ENCODE measurements at places on chromosomes 11 and 22.
A peak's percentile ranks its signal among the peaks of the same experiment; 100 is the strongest.

- DNase-seq, result no peak
These were observed 49.2 kb downstream of the DBX1 start for GRCh38 chr11:20110908-20111669.

GRCh38 chr22:25380122-25380747 is 160.8 kb downstream of the CRYBB2 start:
- DNase-seq, result no peak

DNA sequence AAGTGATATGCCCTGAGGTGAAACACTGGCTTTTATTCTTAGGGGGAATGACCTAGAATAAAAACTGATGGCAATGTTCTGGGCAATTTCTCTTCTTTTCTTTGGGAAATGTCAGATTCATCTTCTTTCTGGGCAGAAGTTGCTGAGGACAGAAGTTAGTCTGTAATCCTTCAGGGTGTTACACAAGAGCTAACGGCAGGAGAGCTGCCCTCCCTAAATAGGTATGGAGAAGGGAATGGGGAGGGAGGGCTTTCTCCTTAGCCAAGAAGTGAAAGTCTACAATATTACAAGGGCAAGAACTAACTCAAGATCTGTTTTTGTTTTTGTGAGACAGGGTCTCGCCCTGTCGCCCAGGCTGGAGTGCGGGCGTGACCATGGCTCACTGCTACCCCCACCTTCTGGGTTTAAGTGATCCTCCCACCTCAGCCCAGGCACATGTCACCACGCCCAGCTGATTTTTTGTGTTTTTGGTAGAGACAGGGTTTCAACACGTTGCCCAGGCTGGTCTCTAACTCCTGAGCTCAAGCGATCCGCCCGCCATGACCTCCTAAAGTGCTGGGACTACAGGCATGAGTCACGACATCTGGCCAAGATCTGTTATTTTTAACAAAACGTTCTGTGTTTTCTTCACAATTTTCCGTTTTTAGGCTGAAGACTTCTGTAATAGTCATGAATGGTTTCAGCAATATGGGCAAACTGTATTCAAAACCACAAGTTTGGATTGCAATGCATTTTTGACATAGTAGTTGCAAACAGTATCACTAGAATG is 7.2 kb downstream of the PIWIL4 start:
- DNase-seq, result no peak

GRCh38 chr11:25163421-25163820 is 666.6 kb downstream of the LUZP2 start:
- DNase-seq, result no peak

DNA sequence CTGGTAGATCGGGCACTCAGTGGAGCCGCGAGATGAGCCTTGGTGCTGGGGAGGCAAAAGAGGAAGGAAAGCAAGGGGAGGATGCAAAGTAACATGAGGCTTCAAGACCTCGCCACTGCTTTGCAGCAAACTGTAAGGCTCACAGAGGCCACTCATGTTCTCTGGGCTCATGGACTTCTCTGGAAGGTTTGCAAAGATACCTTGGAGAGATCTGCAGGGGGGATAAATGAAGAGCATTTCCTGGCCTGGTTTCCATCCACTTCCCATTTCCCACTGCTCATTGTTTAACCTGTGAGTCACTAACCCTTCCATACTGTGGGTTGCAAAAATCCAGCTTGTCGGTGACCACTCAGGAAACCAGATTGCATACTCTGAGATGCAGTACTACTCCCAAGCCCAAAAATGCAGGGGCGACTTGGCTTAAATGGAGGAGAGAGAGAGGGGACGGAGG is 38.5 kb downstream of the OSBP2 start:
- no peak for DNase-seq

DNA sequence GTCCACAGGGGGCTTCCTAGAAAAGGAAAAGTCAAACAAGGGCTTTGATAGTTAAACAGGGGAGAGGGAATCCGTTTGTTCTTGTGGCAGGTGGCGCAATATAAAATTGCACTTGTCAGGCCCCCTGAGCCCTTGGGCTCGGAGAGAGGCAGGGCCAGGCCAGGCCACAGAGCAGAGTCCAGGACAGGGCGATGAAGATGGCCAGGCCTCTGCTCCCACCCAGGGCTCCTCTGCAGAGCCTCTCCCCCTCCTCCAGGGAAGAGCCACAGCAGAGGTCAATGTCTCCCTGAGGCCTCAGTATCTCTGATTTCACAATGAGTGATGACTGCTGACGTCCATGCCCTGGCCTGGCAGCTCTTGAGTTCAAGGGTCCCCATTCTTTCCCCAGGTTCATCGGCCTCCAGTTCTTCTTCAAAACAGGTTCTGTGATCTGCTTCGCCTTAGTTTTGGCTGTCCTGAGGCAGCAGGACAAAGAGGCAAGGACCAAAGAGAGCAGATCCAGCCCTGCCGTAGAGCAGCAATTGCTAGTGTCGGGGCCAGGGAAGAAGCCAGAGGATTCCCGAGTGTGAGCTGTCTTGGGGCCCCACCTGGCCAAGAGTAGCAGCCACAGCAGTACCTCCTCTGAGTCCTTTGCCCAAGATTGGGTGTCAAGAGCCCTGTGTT is 36.4 kb upstream of the TPBGL start:
- DNase-seq, result no peak

- DNase-seq, result no peak
These were observed 119.9 kb upstream of the RASSF10 start for GRCh38 chr11:12889243-12889642.

- no peak for DNase-seq
These were observed 17.8 kb upstream of the CCDC179 start for GRCh38 chr11:22878039-22878438.

- DNase-seq, result no peak
These were observed 10.3 kb downstream of the VPS37C start for GRCh38 chr11:61150706-61151544.

- no peak for DNase-seq
These were observed 46.5 kb upstream of the ADORA2A start for GRCh38 chr22:24380905-24381230.

GRCh38 chr11:116840746-116841296 is 3.4 kb upstream of the APOA1 start:
- DNase-seq, result no peak

GRCh38 chr11:12505183-12505582 is 127.8 kb downstream of the PARVA start:
- no peak for DNase-seq

GRCh38 chr11:64094463-64095260 is 58.9 kb downstream of the FLRT1 start:
- no peak for DNase-seq

DNA sequence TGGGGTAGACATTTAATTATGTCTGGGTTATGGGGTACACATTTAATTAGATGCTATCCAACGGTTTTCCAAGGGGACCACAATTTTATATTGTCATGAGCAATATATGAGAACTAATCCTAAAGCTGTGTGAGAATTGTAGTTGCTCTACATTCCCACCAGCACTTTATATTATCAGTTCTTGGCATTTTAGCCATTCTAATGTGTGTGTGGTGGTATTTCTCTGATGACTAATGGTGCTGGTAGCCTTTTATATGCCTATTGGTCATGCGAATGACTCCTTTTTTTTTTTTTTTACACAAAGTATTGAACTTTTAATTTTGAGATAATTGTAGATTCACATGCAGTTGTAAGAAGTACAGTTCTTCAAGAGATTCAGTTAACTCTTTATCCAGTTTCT is 26.2 kb downstream of the TMEM135 start:
- DNase-seq, result no peak

GRCh38 chr11:31045335-31045734 is 324.2 kb downstream of the DCDC1 start:
- no peak for DNase-seq

DNA sequence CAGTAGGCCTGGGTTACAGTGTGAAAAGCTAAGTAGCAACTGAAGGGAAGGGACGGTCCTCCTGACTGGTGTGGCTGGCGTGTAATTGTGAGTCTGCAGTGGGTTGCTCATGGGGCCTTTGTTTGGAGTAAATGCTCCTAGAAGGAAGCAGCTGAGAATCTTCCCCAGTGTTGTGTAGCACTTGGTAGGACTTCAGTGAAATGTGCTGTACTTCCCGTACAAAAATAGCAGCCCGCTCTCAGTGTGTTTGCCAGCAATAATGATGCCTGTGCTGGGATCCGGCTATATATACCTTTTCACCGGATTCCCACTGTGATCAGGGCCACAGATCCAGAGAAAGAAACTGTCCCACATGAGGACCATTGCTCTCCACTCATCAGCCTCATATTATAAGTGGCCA is 175.7 kb upstream of the NTM start:
- DNase-seq, result no peak

DNA sequence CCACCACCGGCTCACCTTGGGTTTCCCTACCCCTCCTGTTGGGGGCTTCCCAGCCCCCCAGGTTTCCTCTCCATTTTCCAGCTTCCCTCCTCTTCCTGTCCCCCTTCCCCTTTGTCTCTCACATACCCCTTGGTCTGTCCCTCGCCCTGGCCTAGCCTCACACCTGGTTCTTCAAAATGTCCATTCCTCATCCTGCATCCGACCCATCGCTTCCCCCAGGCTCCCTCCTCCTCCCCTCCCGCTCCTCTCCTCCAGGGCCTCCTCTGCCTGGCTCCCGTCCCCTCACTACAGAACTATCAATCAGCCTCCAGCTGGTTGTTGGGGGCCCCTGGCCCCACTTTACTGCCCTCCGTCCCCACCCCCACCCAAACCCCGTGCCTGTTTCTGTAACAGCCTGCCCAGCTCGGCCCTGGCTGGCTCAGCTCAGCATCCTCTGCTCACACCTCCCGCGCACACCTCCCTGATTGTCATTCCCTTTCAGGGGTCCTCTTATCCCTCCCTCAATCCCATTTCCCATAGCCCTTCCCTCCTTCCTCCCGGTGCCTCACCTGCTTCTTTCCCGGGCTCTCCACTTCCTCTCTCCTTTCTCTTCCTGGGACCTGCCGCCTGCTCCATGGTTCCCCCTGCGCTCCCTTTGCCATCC is 1.2 kb downstream of the CNIH2 start:
- no peak for DNase-seq

GRCh38 chr11:18088966-18089365 is 16.9 kb downstream of the SAAL1 start:
- DNase-seq, result no peak

- no peak for DNase-seq
These were observed 68.7 kb downstream of the ETS1 start for GRCh38 chr11:128518493-128519207.

GRCh38 chr11:60756307-60757032 is at the start of gene MS4A15:
TSS of gene MS4A15 (plus strand) at chr11:60756867. CDS start at chr11:60763734, 6,867 bp downstream.
- DNase-seq, result no peak

- DNase-seq, result no peak
These were observed 141.0 kb downstream of the SLC17A6 start for GRCh38 chr11:22479208-22479607.

- no peak for DNase-seq
These were observed 9.1 kb upstream of the PSMA1 start for GRCh38 chr11:14529321-14529720.

DNA sequence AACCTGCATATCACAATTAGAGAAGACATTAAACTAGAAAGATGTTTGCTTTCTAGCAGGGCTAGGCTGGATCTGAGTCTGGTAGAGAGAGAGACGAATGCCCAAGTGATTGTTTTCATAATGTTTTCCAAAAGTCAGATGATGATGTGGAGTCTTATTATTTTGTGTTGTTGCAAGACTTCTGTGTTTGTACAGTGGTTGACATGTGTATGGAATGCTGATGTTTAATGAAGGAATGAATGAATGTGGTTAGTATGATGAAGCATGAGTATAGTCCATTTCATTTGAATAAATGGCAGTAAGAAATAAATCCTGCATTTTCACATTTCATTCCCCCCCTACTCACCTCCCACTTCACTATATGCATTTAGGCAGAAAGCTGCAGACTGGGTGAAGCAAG is 69.6 kb downstream of the PPP2R1B start:
- no peak for DNase-seq

DNA sequence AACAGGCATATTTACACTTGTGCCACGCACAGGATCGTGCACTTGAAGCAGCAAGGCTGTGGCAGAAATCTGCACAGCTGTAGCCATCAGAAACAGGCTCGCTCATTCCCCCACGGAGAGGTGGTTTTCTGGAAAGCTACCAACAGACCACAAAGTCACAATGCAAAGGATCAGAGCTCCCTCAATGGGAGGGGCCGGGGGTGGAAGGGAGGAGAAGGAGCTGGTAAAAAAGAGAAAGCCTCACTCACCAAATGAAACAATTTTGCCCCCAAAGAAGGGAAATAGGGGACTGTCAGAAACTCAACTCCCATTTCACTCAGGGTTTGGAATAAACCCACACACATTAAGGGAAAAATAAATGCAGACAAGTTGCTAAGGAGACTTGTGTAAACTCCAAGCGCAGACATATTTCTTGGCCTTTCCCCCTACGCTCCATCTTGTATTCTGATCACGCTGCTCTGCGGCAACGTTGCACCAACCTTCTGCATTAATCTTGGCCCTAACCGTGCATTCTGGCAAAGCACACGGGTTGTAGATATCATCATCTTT is 43.2 kb upstream of the BLID start:
- DNase-seq, result no peak

DNA sequence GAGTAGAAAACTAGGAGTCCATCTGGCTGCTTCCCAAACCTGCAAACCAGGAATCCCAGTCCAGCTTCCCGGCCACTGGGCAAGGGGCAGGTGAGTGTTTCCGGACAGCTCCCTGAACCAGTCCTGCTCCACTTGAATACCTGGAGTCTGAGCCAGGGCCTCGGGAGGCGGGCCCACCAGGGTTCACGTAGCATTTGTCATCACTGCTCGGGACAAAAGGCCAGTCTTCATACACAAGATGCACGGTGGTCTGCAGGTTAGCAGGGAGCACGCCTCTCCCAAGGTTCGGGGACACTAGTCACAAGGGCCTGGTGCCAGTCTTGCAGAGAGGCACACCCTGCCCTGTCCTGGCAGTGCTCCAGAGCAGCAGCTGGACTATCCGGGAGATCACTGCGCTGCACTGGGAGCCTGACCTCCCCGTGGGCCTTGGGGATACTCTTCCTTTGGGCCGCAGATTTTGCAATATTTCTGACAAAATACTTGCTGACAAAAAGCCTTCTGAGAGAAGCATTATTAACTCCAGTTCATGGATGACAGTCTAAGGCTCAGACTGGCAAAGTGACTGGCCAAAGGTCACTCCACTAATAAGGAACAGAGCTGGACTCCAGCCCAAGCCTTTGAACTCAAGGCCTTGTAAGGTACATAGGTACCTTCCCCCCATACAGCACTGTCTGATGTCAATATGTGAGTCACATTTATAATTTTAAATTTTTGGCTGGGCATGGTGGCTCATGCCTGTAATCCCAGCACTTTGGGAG is 25.1 kb downstream of the CD6 start:
- no peak for DNase-seq

- DNase-seq, result peak; percentile 57
These were observed 25.0 kb upstream of the SUSD2 start for GRCh38 chr22:24156141-24156912.

DNA sequence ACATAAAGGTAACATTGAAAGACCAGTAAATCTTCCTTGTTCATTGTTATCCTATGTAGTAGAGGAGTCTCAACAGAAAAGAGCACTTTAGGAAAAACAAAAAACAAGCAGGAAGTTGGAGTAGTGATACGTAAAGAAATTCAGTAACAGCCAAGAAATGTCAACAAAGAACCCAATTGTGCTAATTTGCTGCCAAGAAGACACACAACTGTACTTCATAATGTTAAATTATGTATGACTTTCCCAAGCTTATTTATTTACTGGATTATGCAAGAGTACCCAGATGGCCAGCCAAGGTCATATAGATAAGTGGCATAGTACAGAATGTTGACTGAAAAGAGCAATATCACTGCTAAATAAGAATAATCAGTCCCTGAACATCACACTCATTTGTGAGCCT is 264.7 kb upstream of the CCDC179 start:
- DNase-seq, result no peak

GRCh38 chr11:87190071-87190470 is 152.3 kb downstream of the TMEM135 start:
- DNase-seq, result no peak
